ENCODE measurements at places on chromosomes 5 and 9.
A peak's percentile ranks its signal among the peaks of the same experiment; 100 is the strongest.

- DNase-seq, result no peak
Observed at GRCh38 chr5:150422075-150422474, 9.4 kb upstream of the CD74 start.

DNA sequence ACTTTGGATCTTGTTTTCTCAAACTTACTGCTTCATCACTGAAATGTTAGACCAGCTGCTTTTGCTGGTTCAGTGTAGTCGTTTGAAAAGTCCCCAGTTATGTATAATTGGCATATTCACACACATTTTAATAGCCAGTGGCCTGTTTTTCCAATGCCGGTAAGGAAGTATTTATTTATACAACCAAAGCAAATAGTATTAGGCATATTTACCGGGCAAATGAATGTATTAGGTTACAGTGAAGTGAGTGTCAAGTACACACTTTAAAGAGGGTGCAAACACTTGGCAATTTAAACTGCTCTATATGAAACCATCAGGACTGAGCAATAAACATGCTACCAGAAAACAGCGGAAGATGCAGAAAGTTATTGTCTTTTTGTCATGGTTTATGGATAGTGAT, 242.9 kb downstream of the MCTP1 start:
- DNase-seq, result no peak

- DNase-seq, result no peak
Observed at GRCh38 chr5:126641387-126641786, 40.6 kb downstream of the PHAX start.

DNA sequence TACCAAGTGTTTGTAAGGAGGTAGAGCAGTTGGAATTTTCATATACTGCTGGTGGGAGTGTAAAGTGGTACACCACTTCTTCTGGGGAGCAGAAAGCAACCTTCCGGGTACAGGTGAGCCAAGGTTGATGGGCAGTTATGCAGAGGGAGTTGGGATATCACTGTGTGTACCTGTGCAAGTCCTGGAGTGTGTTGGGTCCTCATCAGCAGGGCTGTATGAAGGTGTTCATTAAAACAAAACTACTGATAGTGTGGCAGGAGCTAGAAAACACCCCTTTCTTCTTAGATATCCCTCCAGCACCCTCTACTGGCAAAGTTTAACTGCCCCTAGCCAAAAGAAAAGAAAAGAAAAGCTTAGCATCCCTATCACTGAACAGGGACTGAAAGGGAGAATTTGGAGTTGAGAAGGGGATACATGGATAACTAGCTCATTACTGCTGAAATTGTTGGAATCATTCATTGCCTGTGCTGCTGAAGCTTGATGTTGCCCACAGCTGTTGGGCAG, 10.7 kb downstream of the MARCHF6 start:
- no peak for DNase-seq

DNA sequence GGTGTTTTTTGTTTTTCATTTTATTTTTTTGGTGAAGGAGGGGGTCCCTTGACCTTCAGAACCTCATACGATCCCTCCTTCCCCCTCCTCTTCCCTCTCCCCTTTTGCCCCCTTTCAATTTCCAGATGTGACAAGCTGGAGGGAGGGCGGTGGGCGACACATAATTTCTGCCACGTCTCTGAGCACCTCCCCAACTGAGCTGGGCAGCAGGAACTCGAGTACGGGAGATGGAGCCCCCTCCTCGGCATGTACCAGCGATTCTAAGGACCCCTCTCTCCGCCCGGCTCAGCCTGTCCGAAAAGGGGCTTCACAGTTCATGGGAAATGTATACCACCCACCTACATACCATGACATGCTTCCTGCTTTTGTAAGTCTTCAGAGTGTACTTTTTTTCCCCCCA, 52.4 kb downstream of the PRRC2B start:
- DNase-seq, result no peak

- DNase-seq, result no peak
Observed at GRCh38 chr9:71737455-71737854, 30.9 kb downstream of the CEMIP2 start.

GRCh38 chr9:77486968-77487367, 161.2 kb downstream of the GNA14 start:
- DNase-seq, result no peak

DNA sequence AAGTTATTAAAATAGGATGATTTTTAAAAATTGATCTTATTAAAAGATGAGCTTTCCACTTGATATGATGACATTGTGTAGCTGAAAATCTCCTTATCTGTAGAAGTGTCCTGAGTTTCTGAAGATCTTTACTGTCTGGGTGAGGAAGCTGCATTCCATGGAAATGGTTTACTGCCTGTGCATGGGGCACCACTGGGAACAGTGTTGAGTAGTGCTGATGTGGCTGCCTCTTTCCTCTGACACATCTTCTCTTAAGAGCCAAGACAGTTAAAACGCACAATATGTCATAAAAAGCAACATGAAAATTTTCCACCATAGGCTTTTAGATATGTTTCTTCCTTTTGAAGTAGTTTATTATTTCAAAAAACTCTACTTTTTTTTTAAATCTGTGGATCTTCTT, 24.6 kb downstream of the SECISBP2 start:
- DNase-seq, result no peak

DNA sequence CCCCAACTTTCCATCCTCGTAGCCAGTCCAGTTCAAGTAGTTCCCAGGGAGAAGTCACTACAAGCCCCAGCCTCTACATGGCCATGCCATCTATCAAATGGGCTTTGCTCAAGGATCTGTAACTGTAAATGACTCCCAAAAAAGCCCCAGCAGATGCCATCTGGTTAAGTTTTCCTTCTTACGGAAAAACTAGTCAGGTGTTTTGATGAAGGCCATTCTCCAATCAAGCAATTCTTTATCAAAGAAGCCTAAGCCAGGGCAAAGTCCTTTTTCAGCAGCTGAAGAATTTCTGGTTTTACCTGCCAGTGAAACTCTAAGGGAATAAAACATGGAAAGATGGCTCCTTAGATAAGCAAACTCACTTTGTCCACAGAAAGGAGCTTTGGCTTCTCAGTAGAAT, 21.9 kb upstream of the ZNF622 start:
- no peak for DNase-seq

GRCh38 chr9:122265149-122265915, 650 bp downstream of the MRRF start:
- DNase-seq, result peak; percentile 12

DNA sequence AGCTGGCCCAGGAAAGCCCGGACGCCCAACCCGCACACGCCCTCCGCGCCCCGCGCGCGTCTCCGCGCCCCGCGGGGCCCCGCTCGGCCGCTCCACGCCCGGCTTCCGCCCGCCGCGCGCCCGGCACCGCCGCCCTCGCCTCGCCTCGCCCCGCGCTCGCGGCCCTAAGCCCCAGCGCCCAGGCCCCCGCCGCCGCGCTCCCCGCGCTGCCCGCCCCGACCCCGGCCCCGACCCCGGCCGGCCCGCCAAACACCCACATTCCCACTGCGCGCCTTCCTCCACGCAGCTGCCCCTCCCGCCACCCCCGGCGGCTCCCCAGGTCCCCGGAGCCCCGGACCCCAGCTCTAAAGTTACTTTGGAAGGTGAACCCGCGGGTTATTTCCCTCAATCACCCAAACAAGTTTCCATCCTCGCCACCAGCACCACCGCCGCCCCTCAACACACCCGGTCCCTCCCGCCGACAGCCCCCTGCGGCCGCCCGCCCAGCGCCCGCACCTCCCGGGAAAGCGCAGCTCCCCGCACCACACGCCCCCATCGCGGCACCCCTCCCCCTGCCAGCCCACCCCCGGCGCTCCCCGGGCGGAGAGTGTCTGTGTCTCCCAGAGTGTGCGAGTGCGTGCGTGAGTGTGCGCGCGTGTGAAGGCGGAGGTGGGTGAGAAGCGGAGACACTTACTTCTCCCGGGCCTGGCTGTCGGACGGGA, 439 bp downstream of the SSBP2 start:
- no peak for DNase-seq

DNA sequence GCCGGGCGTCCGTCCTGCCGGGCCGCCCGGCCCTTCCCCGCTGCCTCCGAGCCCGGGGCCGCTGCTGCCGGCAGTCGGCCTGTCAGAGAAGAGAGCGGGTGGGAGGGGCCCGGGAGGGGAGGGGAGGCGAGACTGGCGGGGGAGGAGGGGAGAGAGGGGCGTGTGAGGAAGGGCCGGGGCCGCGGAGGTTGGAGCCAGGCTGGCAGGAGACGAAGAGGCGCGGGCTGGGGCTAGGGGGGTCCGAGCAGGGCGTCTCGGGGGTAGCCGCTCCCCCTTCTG, 570 bp downstream of the CREBRF start:
- DNase-seq, result no peak

GRCh38 chr5:166677891-166678290, 1613.6 kb upstream of the WWC1 start:
- no peak for DNase-seq

GRCh38 chr5:130501151-130501865, 597.0 kb downstream of the CHSY3 start:
- no peak for DNase-seq

DNA sequence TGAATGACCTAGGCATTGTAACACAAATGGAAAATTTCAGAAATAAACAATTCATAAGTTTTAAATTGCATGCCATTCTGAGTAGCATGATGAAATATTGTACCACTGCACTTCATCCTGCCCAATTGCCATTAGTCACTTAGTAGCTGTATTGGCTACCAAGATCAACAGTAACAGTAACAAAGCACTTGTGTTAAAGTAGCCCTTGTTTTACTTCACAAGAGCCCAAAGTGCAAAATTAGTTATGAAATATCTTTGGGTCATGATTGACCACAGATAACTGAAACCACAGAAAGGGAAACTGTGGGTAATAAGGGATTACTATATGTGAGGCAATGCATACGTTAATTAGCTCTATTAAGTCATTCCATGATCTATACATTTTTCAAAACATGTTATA, 33.3 kb upstream of the RORB start:
- DNase-seq, result no peak

DNA sequence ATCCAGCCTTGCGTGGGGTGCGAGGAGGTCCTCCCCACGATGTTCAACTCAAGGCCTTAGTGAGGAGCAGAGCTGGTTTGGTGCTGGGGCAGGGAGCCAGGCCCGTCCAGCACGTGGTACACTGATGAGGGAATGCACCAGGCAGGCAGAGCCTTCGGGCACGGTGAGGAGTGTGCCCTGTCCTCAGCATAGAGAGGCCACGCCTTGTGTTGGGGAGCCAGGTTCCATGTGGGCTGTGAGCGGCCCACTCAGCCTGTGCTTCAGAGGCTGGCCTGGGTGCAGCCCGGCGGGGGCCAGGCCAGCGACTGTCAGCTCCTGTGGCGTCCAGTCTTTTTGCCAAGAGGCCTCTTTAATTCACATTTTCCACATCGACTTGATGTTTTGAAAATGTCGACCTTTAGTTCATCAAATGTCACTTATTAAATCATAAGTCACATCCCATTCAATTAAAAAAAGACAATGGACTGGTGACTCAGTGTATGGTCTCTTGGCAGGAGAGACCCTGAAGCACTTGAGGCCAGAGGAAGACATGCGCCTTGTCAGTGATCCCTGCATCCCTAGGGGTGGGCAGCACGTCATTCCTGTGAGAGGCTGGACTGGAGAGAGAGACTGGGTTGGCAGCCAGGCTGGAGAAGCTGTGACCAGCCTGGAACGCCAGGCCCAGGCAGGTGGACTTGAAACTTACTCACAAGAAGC, 21.7 kb downstream of the ERGIC1 start:
- DNase-seq, result no peak

GRCh38 chr5:72860499-72860898, 44.0 kb downstream of the TNPO1 start:
- no peak for DNase-seq

GRCh38 chr9:83981126-83981871, 694 bp downstream of the RMI1 start:
- peak; percentile 46 for DNase-seq

GRCh38 chr5:97224112-97224750, 41.2 kb upstream of the RIOK2 start:
- DNase-seq, result no peak

DNA sequence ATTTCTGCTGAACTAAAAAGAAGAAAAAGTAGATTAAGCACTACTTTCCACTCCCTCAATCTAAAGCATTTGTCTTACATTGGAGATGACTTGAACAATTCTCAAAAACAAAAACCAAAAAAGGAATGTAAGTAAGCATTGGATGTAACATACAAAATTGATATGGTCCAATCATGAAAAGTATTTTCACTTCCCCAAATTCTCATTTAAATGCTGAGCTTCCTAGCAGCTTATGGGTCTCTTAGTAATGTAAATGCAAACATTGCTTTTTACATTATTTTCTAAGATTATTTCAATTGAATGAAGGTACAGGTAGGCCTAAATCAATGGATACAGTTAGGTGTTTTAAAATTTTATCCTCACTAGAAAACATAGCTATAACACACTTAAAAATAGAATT, 20.0 kb downstream of the ANKH start:
- no peak for DNase-seq

- DNase-seq, result no peak
Observed at GRCh38 chr9:19431361-19432171, 22.8 kb downstream of the ACER2 start.

- no peak for DNase-seq
Observed at GRCh38 chr5:6616632-6617031, 16.2 kb downstream of the NSUN2 start.

DNA sequence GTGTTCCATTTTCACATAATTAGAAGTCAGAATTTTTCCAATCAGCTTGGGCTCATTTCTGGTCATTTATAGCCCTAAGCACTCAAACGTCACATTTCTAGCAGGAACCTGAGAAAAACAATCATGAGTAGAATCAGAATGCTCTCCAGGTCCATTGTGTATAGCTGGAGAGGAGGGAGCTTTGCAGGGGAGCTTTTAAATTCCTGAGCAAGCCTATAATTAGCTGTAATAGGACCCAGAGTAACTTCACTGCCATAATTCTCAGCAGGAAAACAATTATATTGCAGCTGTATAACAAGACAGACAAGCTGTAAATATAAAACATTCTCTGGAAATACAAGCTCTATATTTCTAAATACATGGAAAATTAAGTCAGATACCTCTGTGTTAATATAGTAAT, 637.6 kb upstream of the SGCD start:
- no peak for DNase-seq

GRCh38 chr9:122229485-122229837, 704 bp upstream of the LHX6 start:
- no peak for DNase-seq

DNA sequence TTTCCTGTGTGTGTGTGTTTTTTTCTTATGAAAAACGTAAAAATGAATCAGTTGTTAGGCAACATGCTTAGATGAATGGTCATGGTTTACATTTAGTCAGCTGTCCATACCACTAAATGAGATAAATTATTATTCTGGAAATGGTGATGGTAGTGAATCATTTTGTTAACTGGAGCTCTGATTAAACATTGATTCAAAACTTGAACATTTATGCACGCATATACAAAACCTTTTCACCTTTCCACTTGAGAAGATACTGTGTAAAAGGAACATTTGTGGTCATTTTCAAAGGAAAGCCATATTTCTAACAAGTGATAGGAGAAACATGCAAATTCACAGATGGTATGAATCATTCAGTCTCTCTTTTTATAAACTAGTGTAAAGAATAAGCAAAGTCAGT, 162.0 kb downstream of the SLC25A46 start:
- DNase-seq, result no peak

Data from memory B cell (primary cell).